NCI-H1694 (cell line): ENCODE measurements at places on chromosomes 6 and 20.
A peak's percentile ranks its signal among the peaks of the same experiment; 100 is the strongest.

GRCh38 chr6:1255636-1256365, 56.1 kb upstream of the FOXQ1 start:
- DNase-seq = no peak

DNA sequence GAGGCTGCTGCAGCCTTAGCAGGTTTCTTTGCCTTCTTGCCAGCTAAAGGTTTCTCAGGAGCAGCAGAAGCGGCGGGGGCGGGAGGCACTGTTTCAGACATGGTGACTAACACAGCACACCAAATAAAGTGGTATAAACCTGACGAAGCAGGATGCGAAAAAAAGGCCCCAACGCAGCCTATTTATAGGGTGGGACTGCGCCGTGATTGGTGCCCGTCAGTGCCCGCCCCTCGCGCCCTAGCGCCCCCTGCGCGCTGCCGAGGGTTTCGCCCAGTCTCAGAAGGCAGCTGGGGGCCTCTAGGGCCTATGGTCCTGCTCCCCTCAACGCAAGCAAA, 55.0 kb downstream of the TRIM38 start:
- DNase-seq = no peak

DNA sequence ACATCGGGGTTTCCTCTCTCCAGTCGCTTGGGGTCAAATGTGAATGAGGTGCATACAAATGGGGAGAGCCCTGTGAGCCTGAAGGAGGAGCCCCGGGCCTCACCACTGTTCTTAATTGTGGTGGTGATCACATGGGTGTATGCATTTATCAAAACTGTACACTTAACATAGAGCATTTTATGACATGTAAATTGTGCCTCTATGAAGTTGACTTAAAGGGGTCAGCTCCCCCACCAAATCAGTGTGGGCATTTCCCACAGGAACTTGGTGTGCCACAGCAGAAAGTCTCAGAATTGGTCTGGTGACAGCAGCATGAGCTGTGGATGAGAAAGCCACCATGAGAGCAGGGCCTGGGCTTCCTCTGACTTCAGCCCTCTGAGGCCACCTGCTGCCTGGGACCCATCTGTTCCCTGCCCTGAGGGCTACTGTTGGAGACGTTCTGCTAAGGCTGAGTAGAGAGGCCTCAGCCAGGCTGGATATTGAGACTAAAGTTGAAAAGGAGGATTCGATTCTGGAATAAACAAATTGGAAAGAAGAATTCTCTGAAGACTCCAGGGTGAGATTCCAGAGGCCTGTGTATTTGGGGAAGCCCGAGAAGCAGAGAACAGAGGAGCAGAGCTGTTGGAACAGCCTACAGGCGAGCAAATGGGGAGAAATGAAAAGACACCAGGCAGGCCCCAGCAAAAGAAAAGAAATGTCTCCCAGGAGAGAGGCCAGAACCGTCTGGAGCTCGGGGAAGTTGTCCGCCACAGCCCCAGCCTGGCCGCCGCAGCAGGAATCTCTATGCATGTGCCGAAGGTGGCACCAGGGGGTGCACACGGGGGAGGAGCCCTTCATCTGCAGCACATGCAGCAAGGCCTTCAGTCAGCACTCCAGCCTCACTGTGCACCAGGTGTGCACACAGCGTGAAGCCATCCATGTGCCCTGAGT, 37.6 kb upstream of the XRN2 start:
- no peak for DNase-seq

DNA sequence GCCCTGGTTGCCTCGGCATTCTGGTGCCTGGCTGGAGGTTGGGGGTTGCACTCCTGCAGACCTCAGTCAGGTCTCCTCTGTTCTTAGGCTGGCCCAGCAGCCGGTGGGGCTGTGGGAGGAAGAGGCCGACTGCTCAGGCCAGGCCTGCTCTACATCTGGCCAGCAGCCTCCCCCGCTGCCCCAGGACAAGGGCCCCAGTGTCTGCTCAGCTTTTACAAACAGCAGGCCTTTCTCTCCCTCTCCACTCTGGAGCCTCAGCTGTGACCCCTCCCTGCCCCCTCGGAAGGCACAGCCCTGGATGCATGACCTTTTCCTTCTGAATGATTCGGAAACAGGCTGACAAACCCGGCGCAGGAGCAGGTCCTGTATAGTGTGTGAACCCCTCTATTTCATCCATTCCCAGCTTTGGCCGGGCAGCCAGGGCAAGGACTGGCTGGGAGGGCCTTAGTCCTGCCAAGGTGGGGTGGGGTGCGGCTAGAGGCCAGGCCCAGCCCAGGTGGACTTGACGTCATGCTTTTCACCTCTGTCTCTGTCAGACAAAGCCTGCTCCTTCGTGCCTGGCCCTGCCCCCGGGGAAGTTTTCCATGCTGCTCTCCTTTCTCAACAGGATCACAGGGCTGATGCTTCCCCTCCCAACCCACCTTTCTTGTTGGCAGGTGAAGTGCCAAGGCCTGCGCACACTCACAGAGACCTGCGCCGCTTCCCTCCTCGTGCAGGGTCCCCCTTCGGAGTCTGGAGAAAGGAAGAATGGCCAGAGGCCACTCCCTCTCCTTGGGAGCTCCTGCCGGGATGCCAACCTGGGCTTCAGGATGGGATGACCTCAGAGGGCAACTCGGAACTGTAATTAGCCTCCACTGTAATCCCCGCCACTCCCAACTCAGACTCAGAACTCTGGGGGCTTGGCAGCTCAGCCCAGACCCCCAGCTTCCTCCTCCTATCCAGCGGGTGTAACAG, 10.1 kb upstream of the ITPR3 start:
- no peak for DNase-seq

DNA sequence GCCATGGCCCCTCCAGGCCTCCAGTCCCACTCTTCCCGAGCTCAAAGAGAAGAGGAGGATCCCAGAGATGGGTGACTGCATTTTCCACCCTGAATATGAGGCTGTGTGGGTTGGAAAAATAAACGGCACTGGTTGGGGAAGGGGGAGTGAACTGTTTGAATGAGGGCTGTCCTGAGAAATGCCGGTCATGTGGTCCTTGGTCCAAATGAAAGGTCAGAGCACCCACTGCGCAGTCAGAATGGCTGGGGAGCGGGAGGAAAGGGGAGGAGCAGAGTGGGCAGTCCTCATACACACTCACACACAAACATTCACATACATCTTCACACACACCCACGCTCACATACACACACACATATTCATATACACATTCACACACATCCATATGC, 83.1 kb downstream of the MRPL14 start:
- no peak for DNase-seq

DNA sequence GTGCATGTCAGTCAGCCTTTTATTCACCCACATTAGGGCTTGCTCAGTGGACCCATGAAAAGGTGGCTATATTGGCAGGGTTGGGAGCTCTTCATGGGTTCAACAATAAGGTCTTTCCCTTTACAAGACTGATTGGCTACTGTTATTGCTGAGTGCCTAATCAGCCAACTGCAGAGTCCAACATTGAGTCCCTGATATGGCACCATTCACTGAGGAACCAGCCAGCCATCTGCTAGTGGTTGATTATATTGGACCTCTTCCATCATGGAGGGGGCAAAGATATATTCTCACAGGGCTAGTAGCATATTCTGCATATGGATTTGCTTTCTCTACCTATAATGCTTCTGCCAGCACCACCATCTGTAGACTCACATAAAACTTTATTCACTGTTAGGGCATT, 69.9 kb downstream of the CDKAL1 start:
- peak; percentile 13 for DNase-seq

- DNase-seq = peak; percentile 47
Measured at GRCh38 chr6:29965873-29966601, 23.7 kb downstream of the HLA-A start.
